ENCODE measurements at places on chromosomes 4 and X.

- DNase-seq, result no peak
These were observed 8.6 kb upstream of the PDHA1 start for GRCh38 chrX:19334945-19335626.

GRCh38 chr4:80219301-80220025 is 22.2 kb downstream of the PRDM8 start:
- DNase-seq, result no peak

GRCh38 chr4:73193155-73193554 is 65.4 kb downstream of the ANKRD17 start:
- no peak for DNase-seq

DNA sequence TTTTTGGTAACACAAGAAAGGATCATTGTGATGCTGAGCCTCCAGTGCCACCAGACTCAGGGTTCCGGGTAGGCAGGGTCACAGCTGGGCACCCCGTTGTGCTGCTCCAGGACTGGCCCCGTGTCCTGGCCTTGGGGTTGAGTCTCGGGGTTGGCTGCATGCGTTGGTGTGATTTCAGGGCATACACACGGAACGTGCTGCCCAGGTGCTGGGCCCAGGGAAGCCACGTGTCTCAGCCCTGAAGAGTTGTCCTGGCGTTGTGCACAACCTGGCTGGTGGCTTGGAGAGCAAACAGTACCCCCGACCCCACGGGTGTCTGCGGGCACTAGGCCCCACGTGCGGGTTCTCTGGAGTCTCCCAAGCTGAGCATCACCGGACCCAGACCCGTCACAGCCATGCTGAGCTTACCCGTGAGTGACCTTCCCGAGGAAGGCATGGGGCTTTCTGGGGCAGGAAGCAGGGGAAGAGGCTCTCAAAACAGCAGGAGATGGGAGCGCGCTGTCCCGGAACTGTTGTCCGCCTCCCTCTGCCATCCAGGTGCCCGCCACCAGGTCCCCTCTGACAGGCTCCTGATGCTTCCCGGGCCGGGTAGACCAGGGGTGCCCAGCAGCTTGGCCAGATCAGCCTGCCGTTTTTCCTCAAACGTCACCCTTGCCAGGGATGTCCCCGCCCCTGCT is 66.1 kb upstream of the ENPP6 start:
- no peak for DNase-seq

DNA sequence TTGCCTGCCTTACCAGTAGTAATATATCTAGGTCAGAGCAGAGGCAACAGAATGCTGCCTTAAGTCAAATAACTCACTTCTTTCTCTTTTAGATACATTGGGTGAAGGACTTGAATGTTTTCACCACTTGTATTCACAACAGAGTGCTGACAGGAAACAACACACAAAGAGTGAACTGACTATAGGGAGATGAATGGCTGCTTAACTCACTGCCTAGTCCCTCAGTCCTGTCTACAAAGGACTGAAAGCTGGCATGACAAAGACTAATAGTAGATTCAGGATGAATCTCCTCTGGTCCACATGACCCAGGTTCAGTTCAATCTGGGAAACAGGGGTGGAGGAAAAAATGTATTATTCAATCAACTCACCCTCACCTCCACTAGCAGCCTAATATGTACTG is 134.2 kb downstream of the GALNTL6 start:
- no peak for DNase-seq

DNA sequence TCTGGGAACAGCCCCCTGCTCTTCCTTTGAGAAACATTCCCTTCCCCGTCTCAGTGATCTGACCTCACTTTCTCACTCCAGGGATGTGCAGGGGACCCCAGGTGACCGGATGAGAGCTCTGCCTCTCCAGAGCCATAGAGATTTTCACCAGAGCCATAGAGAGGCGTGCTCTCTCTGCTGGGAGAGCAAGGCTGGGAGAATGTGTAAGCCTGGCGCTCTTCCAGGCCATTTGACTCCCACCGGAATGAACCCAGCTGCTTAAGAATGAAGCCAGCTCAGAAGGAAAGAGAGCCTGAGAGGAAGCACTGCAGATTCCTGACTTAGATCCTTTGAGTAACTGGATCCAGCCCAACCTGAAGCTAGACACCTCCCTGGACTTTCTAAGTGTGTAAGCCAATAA is 106.4 kb downstream of the DHX15 start:
- no peak for DNase-seq

DNA sequence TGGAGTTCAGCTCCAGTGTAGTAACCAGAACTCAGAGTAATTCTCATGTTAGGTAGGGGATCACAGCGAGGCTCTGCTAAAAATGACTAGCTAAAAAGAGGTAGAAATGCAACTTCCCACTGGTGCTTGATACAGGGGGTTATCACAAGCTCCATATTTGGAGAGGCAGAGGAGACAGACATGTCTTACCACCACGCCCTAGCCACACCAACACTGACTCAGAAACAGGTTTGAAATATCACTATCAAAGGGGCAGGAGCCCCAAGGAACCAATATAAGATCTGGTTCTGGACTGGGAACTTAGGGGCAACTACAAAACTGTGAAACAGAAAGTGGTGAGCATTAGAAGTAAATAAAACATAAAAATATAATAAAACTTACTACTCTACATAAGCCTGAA is 62.9 kb downstream of the IQCM start:
- no peak for DNase-seq

DNA sequence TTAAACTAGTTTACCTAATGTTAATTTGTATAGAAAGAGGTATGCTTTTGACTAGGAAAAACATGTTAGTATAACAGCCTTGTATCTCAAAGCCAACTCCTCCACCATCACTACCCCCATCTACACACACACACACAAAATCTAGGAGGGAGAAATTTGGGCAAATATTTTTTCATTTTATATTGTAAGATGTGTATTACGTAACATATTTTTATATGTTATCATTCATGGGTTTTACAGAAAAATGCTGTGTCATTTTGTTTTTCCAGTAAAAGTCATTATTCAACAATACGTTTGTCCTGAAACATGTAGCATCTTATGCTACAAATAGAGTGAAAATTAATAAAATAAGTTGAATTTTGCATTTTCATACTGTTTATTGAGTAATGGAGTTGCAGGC is 3.0 kb downstream of the SULT1B1 start:
- DNase-seq, result no peak

DNA sequence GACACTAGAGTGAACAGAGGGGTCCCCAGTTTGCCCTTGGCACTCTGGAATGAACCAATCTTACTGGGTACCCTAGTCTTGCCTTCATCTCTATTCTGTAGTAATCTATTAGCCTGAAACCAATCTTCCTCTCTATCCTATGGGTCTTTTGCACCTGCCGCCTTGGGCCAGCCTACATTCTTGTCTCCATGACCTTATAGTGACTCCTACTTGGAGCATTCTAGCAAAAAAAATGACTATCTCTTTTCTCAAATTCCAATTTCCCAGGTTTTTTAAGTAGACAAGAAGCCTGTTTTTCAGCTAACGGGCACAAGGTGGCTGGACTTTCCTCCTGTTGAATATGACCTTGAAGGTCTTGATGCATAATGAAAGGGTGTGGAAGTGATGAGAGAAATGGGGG is 568.7 kb downstream of the TRAM1L1 start:
- DNase-seq, result no peak

- DNase-seq, result no peak
These were observed 353.0 kb downstream of the IDS start for GRCh38 chrX:149151805-149152757.

DNA sequence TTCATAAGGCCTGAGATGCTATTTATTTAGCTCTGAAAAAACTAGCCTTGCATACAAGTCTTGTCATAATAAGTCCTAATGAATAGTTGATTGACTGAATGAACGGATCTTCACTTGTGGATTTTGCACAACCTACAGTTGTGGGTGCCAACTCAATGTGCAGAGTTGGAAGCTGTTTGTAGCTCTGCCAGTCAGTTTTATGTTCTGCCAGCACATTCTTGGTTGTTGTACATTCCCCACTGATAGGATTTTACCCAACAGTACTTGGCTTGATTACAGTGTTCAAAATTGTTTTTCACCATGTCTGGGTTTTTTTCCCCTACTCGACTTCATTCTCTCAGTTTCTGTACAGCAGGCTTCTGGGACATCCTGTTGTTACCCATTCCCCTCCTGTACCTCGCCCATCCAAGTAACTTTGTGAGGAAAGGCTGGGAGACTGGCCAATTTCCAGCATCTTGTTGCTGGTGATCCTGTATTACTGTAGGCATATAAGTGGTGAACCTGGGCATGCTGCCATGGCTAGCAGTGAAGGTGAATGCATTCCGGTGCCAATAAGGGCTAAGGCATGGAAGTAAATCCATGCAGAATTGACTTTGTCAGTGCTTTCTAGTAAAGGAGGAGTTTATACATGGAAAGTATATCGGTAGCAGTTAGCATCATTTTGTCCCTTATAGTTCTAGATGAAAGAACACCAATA is 22.8 kb downstream of the IL1RAPL1 start:
- no peak for DNase-seq

GRCh38 chr4:56544573-56545131 is 39.1 kb downstream of the ARL9 start:
- DNase-seq, result peak; percentile 81

DNA sequence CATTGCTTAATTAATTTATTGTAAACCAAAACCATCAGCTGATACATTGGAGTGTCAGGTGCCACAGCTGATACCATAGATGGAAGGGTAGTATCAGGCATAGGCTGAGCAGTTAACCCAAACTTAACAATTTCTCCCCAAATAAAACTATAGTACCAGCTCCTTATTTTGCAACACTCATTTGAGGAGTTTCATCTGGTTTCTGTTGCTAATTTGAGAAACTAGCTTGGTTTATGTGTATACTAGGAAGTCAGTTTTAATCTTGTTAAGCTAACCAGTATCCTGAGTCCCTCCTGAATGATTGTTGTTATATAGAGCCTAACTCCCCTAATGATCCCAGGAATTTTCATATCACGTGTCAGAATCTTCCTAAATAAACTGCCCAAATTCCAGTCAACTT is 12.7 kb downstream of the DCAF16 start:
- DNase-seq, result no peak

GRCh38 chrX:78316265-78316664 is 11.1 kb downstream of the CYSLTR1 start:
- no peak for DNase-seq

GRCh38 chrX:17414839-17415238 is 39.8 kb downstream of the NHS start:
- DNase-seq, result no peak

DNA sequence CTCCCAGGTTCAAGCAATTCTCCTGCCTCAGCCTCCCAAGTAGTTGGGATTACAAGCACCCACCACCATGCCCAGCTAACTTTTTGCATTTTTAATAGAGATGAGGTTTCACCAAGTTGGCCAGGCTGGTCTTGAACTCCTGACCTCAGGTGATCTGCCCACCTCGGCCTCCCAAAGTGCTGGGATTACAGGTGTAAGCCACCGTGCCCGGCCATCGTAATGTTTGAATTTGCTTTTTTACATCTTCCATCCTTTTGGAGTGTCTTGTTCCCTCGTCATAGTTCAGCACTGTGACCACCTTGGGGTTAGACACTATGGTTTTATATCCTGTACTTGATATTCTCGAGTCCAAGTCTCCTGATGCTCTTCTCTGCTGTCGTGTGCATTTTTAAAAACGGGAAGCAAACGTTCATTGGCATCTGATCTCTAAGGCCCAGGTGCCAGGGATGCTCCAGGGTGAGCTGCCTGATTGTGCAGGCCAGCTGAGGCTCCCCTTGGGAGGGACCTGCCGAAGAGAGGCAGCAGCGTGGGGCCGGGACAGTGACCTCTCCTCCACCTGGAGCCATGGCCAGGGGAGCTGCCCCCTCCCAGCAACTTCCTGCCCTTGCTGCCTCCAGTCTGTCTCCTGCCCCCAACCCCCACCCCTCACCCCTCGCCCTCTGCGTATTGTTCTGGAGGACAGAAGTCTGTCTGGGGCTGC is 16.7 kb downstream of the DGKQ start:
- no peak for DNase-seq

DNA sequence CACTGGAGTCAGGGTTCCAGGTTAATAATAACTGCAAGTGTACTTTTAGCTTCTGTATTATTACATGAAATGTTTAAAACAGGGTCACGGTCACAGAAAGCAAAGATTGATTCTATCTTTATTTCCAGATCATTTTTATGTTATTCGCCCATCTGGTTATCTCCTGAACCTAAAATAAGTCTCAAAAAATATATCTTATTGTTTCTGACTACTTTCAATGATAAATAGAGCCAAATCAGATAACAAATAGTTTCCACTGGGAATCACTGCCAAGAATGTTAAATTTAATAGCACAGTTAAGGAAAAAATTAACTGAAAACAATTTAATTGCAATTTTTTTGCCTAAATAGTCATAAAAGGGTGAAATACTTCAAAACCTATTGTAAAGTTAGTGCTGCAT is 17.2 kb upstream of the VEGFD start:
- no peak for DNase-seq

DNA sequence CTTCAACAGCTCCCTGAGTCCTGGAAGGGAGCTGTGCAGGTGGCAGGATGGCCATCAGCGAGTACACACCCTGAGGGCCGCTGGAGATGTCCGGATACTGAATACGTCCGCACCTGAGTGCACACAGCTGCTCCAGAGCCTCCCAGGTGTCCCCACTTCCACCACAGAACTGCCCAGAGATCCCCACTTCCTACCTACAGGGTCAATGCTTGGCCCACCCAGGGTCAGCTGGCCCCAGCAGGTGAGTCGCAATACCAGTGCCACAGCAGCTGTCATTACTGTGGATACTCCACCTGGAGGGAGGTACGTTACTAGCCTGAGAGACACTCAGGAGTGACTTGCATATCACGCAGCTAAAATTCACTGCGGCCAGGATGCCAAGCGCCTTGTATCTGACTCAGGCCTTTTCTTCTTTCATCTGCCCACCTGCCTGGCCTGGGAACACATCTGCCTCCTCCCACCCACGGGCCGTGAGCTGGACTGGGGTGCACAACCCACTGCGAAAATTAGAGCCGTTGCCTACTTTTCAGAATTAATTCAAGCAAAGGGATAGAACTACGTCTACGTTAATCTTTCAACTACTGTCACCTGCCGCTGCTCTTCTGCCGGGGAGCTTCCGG is 9.4 kb downstream of the C4orf50 start:
- no peak for DNase-seq

DNA sequence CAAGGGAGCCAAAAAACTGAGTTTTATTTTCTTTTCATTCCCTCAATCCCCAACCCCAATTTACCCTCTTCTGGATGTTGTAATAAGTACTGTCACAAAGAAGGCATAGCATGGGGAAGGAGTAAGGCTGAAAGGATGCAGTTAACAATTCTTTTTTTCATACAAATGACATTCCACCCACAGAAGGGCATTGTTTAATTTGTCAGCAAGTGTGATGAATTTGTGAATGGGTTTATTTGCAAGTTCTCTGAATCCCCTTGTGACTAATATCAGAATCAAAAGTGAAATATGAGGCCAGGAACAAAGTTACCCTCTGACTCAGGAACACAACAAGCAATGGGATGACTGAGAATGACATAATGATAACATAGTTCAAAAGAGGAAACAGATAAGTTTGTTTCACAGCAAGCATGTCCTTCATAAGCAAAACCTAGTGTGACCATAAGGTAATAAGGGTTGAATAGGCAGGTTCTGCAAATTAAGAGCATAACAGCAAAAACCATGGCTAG is 2.1 kb downstream of the GEMIN8 start:
- no peak for DNase-seq

- no peak for DNase-seq
These were observed 23.2 kb downstream of the VEGFC start for GRCh38 chr4:176769514-176769913.
